ENCODE measurements at places on chromosomes 7 and 10.

DNA sequence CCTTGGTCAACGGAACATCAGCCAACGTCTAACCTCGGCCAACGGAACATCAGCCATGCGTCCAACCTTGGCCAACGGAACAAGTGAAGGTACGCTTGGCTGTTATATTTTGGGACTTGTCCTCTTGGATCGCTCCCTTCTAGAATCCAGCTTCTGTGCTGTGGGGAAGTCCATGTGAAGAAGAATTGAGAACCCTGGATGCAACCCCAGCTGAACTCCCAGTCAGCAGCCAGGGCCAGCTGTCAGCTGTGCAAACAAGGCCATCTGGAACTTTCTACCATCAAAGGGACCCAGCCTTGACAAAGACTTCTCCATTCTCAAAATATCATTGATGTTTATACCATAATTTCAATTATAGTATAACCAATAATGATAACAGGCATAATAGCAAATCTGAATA is 43.3 kb upstream of the ITGA8 start:
- DNase-seq, result no peak

DNA sequence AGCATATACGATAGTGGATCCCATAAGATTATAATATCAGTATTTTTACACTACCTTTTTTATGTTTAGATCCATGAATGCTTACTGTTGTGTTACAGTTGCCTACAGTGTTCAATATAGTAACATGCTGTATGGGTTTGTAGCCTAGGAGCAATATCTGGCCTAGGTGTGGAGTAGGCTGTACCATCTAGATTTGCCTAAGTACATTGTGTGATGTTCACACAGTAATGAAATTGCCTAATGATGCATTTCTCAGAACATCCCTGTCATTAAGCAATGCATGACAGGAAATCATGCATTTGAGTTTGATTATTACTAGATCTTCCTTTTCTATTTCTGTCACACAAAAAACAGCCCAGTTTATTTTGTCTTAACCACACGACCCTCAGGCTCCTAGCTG is 14.5 kb downstream of the CBX3 start:
- no peak for DNase-seq

- DNase-seq, result no peak
Measured at GRCh38 chr7:22190736-22191135, 166.2 kb downstream of the RAPGEF5 start.

- no peak for DNase-seq
Measured at GRCh38 chr7:115475761-115476385, 554.0 kb downstream of the MDFIC start.

DNA sequence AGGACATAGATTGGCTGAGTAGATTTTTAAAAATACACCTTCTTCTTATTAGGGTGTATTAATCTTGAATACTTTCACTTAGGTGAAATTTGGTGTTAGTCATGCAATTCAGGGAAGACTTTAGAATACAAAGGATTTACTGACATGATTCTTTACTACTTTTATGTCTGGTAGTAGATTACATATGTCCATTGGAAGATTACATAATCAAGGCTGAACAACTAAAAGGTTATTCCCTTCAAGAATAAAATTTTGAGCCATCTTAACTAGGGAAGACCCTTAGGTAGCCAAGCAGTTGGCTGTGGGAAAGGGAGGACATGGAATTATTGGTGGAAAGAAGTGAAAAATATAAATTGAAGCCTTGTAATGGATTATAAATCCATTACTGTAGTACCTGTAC is 165.0 kb downstream of the ITGB1 start:
- no peak for DNase-seq

DNA sequence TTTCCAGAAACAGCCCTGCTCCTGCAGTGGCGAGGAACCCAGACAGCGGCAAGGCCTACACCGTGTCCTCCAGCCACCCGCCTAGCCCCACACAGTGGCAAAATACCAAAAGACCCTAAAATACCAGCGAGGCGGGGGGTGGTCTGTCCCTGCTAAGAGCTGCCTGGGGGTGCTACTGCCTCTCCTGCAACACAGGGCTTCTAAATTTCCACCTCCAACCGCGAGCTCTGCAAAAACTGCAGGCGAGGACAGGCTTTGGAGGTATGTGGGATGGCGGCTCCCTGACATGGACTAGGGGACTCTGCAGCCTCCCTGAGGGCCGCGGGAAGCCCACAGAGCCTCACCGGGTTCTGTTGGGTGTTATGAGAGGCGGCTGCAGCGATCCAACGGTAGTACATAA is 122.3 kb downstream of the WDR37 start:
- no peak for DNase-seq

- no peak for DNase-seq
Measured at GRCh38 chr7:119572541-119572940, 700.4 kb upstream of the KCND2 start.

GRCh38 chr10:114940735-114941134 is 2.7 kb downstream of the TRUB1 start:
- DNase-seq, result no peak

DNA sequence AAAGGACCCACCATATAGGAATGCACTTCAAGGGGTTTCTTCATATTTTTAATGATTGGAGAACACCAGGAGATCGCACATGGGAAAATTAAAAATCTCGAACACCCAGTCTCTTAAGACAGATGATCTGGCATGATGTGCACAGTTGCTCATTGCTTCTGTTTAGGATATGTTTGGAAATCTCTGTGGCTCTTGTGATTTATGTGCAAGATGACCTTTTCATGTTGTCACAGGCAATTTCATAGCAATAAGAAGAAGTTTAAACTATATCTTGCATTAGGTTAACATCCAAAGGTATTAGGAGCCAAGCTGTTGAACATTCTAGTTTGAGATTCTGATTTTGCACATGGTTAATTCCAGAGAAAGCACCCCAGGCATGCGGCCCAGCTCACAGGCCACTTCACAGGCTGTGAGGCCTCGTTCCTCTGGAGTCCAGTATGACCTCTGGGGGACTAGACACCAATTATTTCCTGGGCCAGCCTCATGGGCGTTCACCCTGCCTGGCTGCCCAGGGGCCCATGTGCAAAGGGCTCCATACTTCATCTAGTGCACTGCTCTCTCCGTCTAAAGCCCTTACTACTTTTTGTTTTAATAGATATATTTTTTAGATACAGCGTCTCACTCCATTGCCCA is 28.4 kb downstream of the CAMK1D start:
- DNase-seq, result no peak
